ENCODE measurements at places on chromosomes 16 and 17.

DNA sequence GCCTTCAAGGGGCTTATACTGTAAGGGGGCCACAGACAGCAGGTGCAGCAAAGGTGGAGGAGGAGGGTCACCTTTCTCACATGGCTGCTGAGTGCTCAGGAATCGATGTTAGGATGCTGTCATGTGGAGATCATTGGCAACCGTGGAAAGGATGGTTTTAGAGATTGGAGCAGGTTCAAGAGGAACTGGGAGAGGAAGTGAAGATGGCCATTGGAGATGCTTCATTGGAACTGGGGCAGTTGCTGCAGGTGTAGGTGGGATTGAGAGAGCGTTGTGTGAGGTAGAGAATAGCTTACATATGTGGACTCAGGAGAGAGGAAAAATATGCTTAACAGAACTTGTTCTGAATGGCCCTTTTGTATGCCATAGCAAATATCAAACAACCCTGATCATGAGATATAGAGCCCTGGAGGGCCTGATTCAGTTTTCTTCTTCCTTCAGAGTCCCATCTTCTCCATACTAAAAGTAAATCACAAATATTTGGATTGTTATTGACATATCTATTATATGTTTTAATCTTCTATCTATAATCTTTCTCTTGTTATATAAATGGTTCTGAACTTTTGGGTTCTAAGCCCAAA, 40.8 kb downstream of the LDHD start:
- DNase-seq, result no peak

- DNase-seq, result no peak
Observed at GRCh38 chr17:47099451-47099986, 89.6 kb downstream of the CDC27 start.

GRCh38 chr16:15598648-15599190, 44.2 kb downstream of the MARF1 start:
- no peak for DNase-seq

GRCh38 chr16:81571592-81572385, 127.2 kb downstream of the CMIP start:
- no peak for DNase-seq

GRCh38 chr16:1053121-1053521, 19.4 kb upstream of the SSTR5 start:
- DNase-seq, result no peak
